Stimulated activated CD4-positive, alpha-beta T cell treated with anti-CD3 and anti-CD28 coated beads, Interleukin-1b, Interleukin-23, amount 100 ng/mL, for 1 hour (primary cell): ENCODE measurements at places on chromosomes 1 and 21.

DNA sequence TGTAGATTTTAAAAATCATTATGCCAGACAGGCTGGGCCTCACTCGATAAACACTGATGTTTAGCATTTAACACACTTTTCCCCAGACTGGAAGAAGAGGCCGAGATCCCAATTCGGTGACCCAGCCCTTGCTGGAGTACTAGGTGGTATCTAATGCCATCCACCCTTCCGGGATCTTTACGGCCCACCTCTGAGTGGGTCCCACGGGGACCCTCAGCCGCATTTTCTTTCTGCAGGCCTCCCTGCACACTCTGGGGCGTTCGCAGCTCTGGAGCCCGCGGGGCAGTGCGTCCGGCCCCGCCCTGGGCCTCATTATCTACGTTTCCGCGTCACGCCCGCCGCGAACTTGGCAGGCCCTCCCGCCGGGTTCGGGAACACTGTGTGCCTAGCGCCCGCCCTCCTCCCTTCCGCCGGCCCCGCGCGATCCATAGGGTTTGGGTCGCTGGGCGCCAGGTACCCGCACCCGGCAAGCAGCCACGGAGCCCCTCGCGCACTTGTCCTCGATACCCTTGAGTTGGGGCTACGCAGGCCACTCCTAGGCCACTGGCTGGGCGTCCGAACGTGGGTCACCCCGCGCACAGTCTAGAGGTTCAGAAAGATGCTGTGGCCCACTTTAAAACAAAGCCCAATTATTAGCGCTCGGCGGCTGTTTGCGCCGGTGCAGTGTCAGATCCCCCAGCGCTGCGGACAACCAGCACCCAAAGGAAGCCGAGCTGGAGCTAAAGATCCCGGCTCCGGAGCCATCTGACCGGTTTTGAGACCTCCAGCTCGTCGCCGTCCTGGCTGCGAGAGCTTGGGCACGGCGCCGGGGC is 950 bp upstream of the EVA1C start:
- DNase-seq, result peak; percentile 30

- DNase-seq, result no peak
These were observed 933 bp downstream of the C1orf35 start for GRCh38 chr1:228101994-228102790.

GRCh38 chr1:29002792-29003191 is 88.4 kb downstream of the EPB41 start:
- DNase-seq, result no peak

DNA sequence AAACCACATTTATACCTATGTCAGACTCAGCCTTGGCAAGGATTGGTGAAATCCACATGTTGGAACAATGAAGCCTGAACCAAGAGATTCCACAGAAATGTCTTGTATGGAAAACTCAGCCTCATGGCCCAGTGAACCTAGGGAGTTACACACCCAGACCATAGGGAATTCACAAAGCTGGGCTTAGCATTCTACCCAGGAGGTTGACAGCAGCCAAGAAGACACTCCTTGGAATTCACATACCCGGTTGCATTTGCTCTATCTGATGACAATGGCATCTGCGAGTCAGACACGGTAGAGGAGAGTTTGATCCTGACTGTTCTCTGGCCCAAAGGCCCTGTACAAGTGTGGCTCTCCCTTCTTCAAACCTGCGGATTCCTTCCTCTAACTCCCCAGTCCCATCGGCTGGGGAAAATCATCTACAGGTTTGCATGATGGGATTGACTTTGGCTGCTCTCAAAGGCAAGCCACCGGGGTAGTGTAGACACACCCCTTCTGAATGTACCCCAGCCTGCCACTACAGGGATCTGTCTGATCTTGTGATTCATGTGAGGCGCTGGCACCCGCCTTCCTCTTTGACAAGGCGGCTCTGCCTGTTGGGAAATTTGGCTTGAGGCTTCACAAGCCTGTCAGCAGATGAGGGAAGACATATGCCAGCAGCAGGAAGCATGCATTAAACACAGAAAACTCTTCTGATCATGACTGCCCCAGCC is 297.3 kb upstream of the KAZN start:
- DNase-seq, result no peak

GRCh38 chr1:203284411-203285123 is 20.8 kb upstream of the BTG2 start:
- DNase-seq, result no peak
